ENCODE measurements at places on chromosomes 1 and 21.
A peak's percentile ranks its signal among the peaks of the same experiment; 100 is the strongest.

DNA sequence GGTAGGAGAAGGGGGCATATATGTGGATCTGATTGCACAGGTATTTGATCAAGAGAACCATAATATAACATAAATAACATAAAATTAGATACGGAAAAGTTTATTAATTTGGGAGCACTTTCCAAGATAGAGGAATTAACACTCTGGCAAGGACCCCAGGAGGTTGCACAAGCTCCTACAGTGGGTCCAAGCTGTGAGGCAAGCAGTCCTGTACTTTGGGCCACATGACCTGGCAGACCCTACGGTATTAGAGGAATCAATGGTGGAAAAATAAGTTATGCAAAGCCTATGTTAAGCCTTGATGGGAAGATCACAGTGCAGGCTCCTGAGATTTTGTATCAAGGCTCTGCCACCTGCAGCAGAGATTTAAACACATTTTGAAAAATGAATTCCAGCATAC lies 220.1 kb downstream of the COL24A1 start:
- DNase-seq = no peak

DNA sequence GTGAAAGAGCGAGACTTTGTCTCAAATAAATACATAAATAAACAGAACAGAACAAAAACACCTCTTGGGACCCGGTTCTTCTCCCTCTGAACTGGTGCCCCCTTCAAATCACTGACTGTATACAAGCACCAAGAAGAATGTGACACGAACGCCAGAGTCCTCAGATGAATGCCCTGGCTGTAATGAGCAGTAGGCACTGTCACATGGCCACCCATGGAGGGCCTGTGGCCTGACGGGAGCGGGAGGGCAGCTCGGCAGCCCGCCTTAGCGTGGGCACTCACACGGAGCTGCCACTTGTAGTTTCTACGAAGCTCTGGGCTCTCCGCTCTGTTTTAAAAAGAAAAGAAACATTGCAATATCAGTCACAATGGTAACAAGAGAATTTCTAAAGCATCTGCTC lies 146.0 kb downstream of the PEX14 start:
- no peak for DNase-seq

DNA sequence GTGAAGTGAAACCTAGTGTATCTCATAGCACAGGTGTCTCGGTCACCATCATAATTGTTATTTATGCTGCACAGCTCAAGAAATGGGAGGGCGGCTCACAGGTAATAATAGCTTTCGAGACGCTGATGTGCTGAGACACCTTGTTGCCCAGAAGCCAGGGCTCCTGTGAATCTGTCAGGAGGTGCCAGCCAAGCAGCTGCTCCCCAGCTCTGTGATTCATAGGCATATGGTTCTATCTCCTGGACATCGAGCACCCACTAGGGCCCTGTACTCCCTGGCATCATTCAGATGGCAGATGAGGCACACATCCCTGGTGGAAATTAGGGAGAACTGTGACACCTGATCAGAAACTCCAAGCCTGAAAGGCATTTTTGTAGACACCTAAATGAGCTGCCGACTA lies 53.5 kb downstream of the SYT6 start:
- no peak for DNase-seq

DNA sequence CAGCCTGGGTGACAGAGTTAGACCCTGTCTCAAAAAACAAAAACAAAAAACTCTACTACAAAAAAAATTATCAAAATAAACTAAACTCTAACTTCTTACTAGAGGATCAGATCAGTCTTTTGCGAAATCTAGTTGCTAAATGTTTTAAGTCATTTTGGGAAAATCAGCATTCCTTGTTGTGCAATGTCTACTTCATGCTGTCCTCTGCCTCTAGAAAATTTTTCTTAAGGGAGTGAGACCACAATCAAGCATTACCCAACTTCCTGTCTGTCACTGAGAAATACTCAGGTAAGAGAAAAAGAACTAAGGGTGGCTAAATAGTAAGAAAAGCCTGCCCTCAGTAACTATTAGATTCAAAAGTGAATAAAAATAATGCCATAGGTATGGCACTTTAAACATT lies 67.2 kb upstream of the FOXD3 start:
- no peak for DNase-seq

DNA sequence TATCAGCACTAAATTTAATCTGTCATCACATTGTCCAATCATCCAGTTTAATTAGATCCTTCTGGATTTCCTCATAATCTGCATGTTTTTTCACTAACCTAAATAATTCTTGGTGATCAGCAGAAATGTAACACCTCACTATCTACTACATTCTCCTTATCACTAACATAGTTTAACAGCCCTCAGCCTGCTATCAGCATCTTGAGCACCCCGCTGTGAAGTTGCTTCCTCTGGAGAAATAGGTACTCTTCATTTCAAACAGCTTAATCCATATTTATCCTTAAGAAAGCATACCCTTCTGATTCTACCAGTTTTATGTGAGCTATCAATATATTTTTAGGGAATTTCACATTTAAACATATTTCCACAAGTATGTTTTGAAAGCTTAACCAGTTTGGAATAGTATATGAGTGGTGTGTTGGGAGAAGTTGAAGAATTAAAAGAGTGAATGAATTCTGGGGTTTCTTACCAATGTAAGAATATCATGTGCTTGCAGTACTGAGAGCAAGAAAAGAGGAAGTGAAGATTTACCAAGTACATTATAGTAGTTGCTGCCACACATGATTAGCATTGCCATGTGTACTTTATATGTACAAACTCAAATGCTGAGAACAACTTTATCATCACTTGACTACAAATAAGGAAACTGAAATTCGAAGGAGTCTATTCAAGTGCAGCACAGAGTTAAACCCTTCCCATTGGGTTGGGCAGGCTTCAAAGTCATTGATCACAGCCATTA lies 771.1 kb upstream of the ADGRL4 start:
- DNase-seq = no peak

DNA sequence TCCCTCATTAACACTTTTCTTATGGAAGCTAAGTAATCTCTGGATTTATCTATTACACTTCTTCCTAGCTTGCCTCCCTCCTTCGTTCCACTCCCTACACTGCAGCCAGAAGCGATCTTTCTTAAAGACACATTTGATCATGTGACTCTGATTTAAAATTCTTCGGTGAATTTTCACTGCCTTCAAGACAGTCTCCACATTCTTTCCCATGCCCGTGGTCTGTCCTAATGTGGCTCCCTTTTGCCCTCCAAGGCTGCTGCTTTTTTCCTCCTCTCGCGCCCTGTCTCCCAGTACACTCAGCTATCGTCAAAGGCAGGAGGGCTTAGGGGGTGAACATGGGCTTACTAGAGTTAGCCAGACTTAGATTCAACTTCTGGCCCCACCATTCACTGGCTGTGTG lies 64.4 kb downstream of the SDCCAG8 start:
- no peak for DNase-seq

GRCh38 chr1:11700601-11701467 lies 9.3 kb downstream of the DRAXIN start:
- DNase-seq = no peak

GRCh38 chr1:245605480-245606156 lies 450.8 kb downstream of the KIF26B start:
- peak; percentile 79 for DNase-seq

DNA sequence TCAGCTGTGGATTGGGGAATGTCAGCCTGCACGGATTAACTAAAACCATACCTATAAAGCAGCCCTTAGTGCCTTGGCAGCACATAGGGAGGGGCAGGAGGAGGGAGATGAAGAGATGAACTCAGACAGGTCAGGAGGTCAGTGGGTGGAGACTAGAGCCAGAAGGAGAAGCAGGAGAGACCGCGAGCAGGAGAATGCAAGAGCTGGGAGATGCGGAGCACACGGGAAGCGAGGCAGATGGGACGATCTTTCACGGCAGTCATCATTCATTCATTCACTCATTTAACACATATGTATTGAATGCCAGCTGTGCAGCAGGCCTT lies 41.9 kb downstream of the NEK2 start:
- DNase-seq = no peak

DNA sequence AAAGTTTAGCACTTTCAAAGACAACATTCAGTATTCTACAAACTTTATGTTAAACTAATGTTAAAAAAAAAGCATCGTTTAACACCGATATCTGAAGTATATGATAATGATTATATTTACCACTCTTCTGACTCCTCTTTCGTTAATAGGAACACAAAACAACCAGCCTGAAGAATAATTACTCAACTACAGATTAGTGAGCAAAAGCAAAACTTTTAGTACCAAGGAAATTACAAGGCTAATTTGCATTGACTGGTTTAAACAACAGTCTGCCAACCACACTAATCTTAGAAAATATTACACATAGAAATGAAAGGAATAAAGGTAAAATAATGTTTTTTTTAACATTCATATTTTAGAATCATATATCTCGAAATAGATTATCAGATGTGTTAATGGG lies 500.7 kb downstream of the LMO4 start:
- no peak for DNase-seq

- DNase-seq = peak; percentile 72
These were observed 13.0 kb downstream of the CCDC190 start for GRCh38 chr1:162847839-162848453.

GRCh38 chr1:90726986-90727480 lies 9.9 kb upstream of the BARHL2 start:
- no peak for DNase-seq

DNA sequence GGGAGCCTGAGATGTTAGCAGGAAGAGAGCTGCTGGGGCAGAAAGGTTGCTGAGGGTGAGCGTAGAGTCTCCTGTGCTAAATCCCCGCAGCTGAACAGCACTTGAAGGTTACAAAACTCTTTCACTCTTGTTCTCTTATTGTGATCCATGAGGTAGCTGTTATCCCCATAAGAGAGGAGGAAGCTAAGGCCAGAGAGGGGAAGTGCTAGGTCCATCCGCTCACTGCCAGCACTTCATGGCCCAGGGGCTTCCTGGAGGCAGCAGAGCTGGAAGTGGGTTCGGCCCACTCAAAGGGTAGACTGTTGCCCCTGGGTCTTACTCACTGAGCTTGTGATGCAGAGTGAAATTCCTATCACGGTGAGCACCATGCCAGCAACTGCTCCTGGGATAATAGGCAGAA lies 5.6 kb downstream of the TMEM234 start:
- no peak for DNase-seq

DNA sequence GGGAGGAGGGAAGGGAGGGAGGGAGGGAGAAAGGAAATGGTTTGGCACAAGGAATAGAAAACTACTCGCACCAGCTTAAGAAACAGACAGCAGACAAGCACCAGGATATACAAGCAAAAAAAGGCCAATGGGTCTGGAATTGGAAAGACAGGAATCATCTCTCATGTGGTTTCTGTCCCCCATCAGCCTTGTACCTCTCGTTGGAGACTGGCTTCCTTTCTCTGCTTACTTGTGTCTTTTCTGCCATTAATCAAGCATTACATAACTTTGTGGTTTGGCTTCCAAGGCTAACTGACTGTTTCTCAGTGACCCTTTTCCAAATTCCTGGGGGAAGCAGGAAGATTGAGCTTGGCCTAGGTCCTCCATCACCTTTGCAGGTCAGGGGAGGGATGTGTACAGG lies 11.8 kb upstream of the RALGPS2 start:
- peak; percentile 27 for DNase-seq

DNA sequence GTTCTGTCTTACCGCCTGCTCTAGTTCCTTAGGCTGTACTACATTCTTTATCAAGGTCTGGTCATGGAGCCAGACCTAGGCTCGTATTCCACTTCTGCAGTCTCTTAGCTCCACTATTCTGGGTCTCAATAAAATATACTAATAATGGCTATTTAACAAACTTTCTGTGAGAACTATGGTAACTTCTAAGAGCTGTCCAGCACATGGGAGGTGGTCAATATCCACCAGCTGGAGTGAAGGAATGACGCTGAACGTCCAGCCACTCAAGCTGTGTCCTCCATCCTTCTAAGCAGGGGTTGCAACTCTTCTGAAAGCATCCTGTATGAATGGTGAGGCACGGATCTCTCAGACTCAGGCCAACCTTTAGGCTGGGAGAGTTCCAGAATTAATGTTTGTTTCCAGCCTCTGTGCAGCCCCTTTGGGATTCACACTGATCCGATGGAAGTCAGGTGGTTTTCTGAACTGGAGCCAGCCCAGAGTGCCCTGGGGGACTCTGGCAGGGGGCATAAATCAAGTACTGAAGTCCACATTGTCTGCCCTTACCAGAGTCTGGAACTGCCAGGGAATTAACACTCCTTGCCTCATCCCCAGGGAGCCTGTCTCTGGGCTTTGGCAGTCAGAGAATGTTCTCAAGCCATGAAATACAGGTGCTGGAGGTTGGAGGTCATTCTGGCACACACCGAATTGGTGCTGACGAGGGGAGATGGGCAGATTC lies 57.4 kb downstream of the BRINP2 start:
- no peak for DNase-seq

DNA sequence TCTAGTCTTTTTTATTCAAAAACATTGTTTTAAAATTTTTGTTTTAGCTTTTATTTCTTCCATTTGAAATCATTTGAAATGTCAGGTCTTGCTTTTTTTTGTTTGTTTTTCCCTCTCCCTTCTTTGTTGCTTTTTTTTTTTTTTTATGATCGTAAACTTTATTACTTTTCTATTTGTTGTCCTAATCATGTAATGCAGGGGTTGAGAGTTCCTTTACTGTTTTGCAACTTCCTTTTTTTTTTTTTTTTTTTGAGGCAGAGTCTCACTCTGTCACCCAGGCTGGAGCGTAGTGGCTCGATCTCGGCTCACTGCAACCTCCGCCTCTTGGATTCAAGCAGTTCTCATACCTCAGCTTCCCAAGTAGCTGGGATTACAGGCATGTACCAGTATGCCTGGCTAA lies 24.8 kb downstream of the IVNS1ABP start:
- no peak for DNase-seq

DNA sequence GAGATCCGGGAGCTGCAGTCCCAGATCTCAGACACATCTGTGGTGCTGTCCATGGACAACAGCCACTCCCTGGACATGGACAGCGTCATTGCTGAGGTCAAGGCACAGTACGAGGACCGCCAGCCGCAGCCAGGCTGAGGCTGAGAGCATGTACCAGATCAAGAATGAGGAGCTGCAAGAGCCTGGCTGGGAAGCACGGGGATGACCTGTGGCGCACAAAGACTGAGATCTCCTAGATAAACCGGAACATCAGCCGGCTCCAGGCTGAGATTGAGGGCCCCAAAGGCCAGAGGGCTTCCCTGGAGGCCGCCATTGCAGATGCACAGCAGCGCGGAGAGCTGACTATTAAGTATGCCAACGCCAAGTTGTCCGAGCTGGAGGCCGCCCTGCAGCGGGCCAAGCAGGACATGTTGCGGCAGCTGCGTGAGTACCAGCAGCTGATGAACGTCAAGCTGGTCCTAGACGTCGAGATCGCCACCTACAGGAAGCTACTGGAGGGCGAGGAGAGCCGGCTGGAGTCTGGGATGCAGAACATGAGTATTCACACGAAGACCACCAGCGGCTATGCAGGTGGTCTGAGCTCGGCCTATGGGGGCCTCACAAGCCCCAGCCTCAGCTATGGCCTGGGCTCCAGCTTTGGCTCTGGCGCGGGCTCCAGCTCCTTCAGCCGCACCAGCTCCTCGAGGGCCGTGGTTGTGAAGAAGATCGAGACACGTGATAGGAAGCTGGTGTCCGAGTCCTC lies 25.5 kb downstream of the ETV3L start:
- DNase-seq = peak; percentile 84

DNA sequence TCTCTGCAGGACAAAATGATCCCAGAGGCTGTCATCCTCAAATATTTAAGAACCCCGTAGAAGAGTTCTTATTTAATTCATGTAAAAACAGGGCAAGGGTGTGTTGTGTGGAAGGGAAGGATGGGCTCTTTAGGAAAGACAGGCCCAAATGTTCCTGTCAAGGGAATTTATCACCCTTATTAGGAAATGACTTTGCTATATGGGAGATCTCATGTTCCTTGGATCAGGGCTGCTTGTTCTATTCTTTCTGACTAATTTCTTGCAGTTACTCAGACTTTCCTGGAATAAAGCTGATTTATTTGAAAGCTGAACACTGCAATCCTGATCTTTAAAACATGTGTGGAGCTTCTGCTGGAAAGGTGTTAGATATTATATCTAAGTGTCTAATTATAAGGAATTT lies 72.8 kb downstream of the SELENOF start:
- no peak for DNase-seq

GRCh38 chr1:201361652-201362504 lies 15.6 kb downstream of the TNNT2 start:
- peak; percentile 92 for DNase-seq

Measured in AG20443 (cell line).